Muscle of leg (tissue), 16 donors: ENCODE measurements at places on chromosomes 4 and X. TPM values are rescaled to one million over a fixed set of nuclear protein-coding genes. Genes with fewer than 3 reads are reported as not detected.

GNL3L gene
- total RNA-seq: 18.9 TPM

HPSE gene
- 0.18 TPM for total RNA-seq

- peak; percentile 33 for DNase-seq
- H3K36me3 ChIP-seq: no peaks in the 10 kb centered on the region
- H3K27me3 ChIP-seq: no peaks in the 10 kb centered on the region
- no peaks in the 10 kb centered on the region for H3K4me1 ChIP-seq
- no peak overlapping the region for H3K27ac ChIP-seq
These were observed 17.7 kb downstream of the SLC10A6 start for GRCh38 chr4:86831262-86832130.

FAM241A gene
- 1.9 TPM for total RNA-seq

DNA sequence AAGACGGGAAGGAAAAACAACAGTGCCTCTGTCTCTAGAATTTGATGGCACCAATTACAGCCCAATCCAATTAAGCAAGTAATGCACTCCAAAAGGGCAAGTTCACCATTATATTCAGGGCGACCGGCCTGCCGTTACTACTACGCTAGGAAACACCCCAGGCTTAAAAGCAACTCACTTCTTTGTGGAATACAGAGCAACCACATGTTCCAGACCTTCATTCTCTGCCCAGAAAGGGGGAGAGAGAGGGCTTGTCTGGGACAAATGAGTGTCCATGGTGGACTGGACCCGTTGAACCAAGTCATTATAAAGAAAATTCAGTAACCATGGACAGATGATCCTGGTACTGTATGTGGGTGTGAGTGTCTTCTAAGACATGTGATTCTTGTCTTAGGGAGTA is 1.6 kb downstream of the KDR start:
- peaks cover 25% of the 10 kb centered on the region for H3K27me3 ChIP-seq
- H3K36me3 ChIP-seq: no peaks in the 10 kb centered on the region
- peak overlapping the region; percentile 58 for H3K4me3 ChIP-seq
- no peak overlapping the region for H3K27ac ChIP-seq

PDGFRA gene
- total RNA-seq: 100 TPM

DNA sequence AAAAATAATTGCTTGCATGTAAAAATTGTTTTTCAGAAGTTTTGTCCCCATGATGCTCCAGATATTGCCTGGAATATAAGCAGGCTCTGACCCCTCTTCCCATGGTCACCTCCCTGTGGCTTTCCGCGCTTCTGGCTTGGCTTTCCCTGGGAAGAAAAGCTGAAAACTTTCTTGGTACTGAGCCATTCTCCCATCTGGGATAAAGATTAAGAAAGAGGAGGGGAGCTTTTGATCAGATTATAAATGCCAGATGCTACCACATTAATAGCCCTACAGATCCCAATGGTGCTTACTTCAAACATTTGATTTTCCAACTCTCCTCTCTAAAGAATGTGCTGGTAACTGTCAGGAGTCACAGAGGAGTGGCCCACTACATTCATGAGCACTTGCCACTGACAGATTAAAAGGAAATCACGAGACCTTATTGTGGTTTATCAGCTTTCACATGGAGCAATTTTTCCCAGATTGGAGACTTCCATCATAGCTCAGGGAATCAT is 54.4 kb upstream of the GAB1 start:
- H3K4me1 ChIP-seq: peaks cover 9% of the 10 kb centered on the region
- H3K27ac ChIP-seq: peak overlapping the region; percentile 84
- no peak overlapping the region for H3K4me3 ChIP-seq
- peak; percentile 96 for DNase-seq
- no peaks in the 10 kb centered on the region for H3K27me3 ChIP-seq

- H3K4me1 ChIP-seq: no peaks in the 10 kb centered on the region
- H3K36me3 ChIP-seq: no peaks in the 10 kb centered on the region
- peak; percentile 7 for DNase-seq
- no peaks in the 10 kb centered on the region for H3K27me3 ChIP-seq
- H3K4me3 ChIP-seq: no peak overlapping the region
These were observed 184.0 kb downstream of the UGT8 start for GRCh38 chr4:114782415-114783214.

AWAT2 gene
- total RNA-seq: not detected

DNA sequence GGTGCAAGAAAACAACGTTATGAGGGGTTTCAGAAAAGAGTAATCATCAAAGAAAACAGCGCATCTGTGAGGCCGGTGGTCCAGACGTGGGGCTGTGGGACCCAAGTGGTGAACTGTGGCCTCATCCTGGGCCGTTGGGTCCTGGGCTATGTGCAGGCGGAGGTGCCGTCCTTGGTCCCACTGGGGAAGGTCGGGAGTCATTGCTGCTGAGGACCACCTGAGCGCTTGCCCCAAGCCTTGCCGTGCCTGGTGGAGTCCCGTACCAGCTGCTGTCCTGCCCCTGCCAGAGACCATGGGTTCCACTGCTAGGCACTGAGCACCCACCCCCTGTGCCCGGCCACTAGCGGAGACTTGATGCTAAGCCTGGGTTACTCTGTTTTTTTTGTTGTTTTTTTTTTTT is 25.5 kb upstream of the UVSSA start:
- no peaks in the 10 kb centered on the region for H3K27me3 ChIP-seq
- H3K4me1 ChIP-seq: no peaks in the 10 kb centered on the region
- H3K27ac ChIP-seq: no peak overlapping the region
- no peak for DNase-seq
- no peak overlapping the region for H3K4me3 ChIP-seq

GRCh38 chr4:189530848-189531247 is 409.8 kb upstream of the FRG1 start:
- no peaks in the 10 kb centered on the region for H3K36me3 ChIP-seq
- no peak overlapping the region for H3K4me3 ChIP-seq
- H3K27me3 ChIP-seq: no peaks in the 10 kb centered on the region
- no peaks in the 10 kb centered on the region for H3K4me1 ChIP-seq
- DNase-seq: peak; percentile 44

GRCh38 chr4:3451956-3452355 is 10.2 kb downstream of the HGFAC start:
- H3K4me3 ChIP-seq: no peak overlapping the region
- H3K36me3 ChIP-seq: no peaks in the 10 kb centered on the region
- H3K4me1 ChIP-seq: peaks cover 10% of the 10 kb centered on the region

GRCh38 chrX:31572360-31572759 is 500.5 kb upstream of the FTHL17 start:
- H3K27ac ChIP-seq: no peak overlapping the region
- no peaks in the 10 kb centered on the region for H3K27me3 ChIP-seq
- no peak overlapping the region for H3K4me3 ChIP-seq
- no peaks in the 10 kb centered on the region for H3K36me3 ChIP-seq
- no peaks in the 10 kb centered on the region for H3K4me1 ChIP-seq

RHOXF1 gene
- 0.09 TPM for total RNA-seq

DNA sequence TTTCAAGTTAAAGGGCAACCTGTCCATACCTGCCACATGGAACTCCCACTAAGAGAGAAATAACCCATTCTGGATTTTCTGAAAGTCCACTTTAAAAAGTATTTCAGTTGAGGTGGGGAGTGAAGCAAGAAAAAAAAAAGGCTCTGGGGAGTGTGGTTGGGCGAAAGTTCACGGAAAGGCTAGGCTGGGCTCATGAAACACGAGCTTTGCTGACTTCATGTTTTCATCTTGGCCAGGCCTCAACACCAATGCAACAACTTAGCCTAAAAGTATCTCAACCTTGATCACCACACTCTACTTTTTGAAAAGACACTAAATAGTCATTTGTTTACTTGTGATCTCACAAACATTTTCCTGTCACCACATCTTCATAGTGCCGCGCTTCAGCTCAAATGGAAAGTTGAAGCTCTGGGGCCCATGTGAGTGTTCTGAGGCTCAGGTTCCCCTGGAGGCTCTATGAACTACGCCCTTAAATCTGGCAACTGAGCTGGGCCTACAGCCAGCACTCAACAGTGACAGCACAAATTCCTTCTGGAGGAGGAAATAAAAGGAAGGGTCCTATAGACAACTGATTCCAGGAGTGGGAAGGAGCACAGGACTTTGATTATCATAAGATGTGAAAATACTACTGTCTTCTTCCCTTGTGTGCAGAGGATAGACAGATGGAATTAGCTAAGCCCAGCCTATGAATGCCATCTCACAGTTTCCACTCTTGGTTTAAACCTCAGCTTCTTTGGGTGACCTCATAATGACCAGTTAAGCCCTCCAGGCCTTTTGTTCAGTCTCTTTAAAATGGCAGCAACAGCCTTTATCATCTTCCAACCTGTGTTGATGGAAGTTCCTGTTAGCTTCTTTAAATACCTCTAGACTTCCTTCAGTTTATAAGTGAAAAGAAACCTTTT is 5.1 kb downstream of the CD40LG start:
- H3K27me3 ChIP-seq: peaks cover 7% of the 10 kb centered on the region
- H3K27ac ChIP-seq: no peak overlapping the region
- no peak overlapping the region for H3K4me3 ChIP-seq
- no peaks in the 10 kb centered on the region for H3K36me3 ChIP-seq

DNA sequence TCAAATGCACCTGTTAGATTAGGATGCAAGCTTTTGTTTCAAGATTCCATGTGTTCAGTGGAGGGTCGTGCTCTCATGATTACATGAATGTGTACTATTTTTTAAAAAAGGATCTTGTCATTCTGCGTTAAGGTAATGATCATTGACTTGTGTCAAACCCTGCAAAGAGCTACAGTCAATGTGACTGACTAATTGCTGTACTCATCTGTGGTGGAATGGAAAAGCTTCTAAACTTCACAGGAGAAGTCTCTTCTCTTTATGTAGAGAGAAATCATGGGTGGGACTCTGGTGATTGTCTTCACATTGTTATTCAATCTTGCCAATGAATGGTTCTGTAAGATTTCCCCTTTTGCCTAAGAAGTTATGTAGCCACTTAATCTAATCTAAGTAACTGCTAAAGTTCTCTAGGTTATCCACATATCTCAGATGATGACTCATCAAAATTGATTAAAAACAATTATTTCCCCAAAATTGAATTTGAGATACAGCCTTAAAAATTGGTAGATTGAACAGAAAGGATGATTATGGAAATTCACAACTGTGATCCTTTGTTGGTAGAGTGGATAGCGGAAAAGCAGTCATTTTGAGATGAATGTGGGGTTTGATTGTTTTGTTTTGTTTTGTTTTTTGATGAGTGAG is 6.7 kb downstream of the MAGEE1 start:
- H3K4me3 ChIP-seq: no peak overlapping the region
- no peaks in the 10 kb centered on the region for H3K36me3 ChIP-seq
- H3K27me3 ChIP-seq: peaks cover 4% of the 10 kb centered on the region
- no peaks in the 10 kb centered on the region for H3K4me1 ChIP-seq
- H3K27ac ChIP-seq: no peak overlapping the region

GRCh38 chrX:134761788-134762187 is 103.5 kb upstream of the PLAC1 start:
- DNase-seq: no peak
- no peaks in the 10 kb centered on the region for H3K4me1 ChIP-seq
- H3K27me3 ChIP-seq: peaks cover 4% of the 10 kb centered on the region

DNA sequence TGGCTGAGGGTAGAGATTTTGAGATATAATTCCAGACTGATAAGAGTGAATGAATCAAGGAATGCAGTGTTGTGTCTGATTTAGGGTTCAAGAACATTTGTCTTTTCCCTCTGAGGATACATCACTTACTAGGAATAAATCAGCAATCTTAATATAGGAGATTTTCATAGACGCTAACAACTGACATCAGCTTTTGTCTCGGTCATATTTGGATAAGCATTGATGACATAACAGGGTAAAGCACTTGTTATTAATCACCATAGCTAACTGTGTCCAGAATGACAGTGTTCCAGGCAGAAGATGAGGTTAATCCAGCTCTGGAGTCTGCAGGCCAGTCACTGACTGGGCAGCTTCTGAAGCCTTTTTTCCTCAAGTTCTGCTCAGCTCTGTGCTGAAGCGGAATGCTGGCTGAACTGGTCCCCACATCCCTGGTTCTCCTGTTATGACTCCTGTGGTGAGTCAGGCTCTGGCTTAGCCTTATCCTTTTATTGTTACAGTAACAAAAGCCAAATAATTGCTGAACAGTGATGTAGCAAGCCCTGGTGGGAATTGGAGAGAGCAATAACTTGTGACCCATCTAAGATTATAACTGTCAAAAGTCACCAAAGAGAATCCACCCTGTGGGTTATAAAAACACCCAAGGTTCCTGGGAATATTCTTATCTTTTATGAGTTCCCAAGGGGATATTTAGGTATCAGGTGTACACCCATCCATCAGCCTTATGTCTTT is 41.8 kb downstream of the FNIP2 start:
- no peaks in the 10 kb centered on the region for H3K27me3 ChIP-seq
- peaks cover 11% of the 10 kb centered on the region for H3K4me1 ChIP-seq
- no peak overlapping the region for H3K4me3 ChIP-seq
- H3K36me3 ChIP-seq: no peaks in the 10 kb centered on the region
- DNase-seq: peak; percentile 91

DNA sequence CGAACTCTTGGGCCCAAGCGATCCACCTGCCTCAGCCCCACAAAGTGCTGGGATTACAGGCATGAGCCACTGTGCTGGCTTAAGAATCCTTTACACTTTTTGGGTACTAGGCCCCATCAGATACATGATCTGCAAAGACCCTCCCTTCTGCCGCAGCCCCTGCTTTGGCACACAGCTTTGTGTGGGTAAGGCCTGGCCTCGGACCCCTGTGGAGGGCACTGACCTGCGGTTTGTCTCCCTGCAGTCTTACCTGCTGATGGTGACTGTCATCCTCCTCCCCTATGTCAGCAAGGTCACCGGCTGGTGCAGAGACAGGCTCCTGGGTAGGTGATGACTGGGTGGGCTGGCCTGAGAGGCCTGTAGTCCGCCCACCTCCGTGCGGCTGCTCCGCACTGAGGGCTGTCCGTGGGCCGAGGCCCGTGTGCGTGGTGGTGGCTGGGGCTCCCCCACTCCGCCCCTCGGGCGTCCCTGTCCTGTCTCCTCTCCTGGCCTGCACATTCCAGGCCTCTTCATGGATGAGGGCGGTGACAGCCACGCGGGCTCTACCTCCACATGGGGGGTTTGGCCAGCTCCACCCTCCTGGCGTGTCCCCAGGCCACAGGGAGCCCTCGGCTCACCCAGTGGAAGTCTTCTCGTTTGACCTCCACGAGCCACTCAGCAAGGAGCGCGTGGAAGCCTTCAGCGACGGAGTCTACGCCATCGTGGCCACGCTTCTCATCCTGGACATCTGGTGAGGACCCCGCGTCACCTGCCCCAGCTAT is 18.0 kb downstream of the DGKQ start:
- peaks cover 11% of the 10 kb centered on the region for H3K4me1 ChIP-seq
- no peak overlapping the region for H3K27ac ChIP-seq
- H3K27me3 ChIP-seq: no peaks in the 10 kb centered on the region

IDUA gene
- 11.4 TPM for total RNA-seq

- H3K4me3 ChIP-seq: no peak overlapping the region
- no peaks in the 10 kb centered on the region for H3K27me3 ChIP-seq
- H3K36me3 ChIP-seq: no peaks in the 10 kb centered on the region
- H3K4me1 ChIP-seq: no peaks in the 10 kb centered on the region
- peak overlapping the region; percentile 37 for H3K27ac ChIP-seq
These were observed 115.1 kb upstream of the MXRA5 start for GRCh38 chrX:3461397-3462165.

- H3K4me1 ChIP-seq: no peaks in the 10 kb centered on the region
- peaks cover 16% of the 10 kb centered on the region for H3K36me3 ChIP-seq
- DNase-seq: no peak
- H3K4me3 ChIP-seq: no peak overlapping the region
These were observed 42.7 kb upstream of the FGFBP2 start for GRCh38 chr4:16005676-16006075.

HTN3 gene
- not detected for total RNA-seq
